ENCODE measurements at places on chromosomes 5 and 9. TPM values are rescaled to one million over a fixed set of nuclear protein-coding genes. Genes with fewer than 3 reads are reported as not detected.

DAB2 gene
- total RNA-seq = 227 TPM

NFIL3 gene
- total RNA-seq = 13.4 TPM

SLC9A3 gene
- total RNA-seq = 0.75 TPM

SPAG8 gene
- total RNA-seq = 1.7 TPM

DNM1 gene
- total RNA-seq = 36.0 TPM

PMPCA gene
- 79.2 TPM for total RNA-seq

FRRS1L gene
- total RNA-seq = not detected

ALDH7A1 gene
- 91.0 TPM for total RNA-seq

SLC6A7 gene
- not detected for total RNA-seq

HDAC3 gene
- total RNA-seq = 57.1 TPM

PCDHGA4 gene
- 3.4 TPM for total RNA-seq

SPINK4 gene
- total RNA-seq = not detected

DNA sequence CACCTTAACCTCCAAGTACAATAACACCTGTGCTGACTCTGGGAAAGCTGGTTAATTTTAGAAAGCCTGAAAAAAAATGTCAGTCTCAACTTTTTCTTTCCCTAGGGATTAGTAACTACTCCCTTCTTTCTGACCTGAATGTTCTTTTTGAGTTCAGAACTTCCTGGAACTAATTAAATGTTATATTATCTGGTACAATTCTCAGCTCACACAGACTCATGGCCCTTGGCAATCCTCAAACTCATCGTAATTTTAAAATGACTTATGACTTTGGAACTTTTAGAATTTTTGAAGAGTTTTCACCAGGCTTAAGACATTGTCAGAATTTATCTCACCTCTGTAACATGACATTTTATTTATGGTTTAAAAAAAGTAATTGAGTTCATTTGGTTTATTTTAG is 315.0 kb downstream of the FER start:
- DNase-seq = peak; percentile 6
- peaks cover 18% of the 10 kb centered on the region for H3K4me1 ChIP-seq
- H3K27ac ChIP-seq = peak overlapping the region; percentile 67
- no peak overlapping the region for H3K4me3 ChIP-seq
- H3K27me3 ChIP-seq = no peaks in the 10 kb centered on the region

DNA sequence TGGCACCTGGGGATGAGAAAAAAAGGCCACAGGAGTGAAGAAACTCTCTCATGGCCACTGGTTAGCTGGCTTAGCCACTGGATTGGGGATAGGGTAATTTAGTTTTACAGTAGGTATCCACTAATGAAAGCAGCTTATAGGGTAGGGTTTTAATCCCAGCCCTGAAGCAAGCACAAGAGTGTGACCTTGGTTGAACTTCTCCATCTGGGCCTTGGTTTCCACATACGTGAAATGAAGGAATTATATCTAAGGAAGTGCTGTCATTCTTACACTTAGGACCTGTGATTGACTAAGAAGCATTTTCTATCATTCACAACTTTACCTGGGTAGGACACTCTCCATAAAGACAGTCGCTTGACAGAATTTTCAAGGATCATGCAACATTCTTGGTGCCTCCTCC is 49.6 kb downstream of the FAT2 start:
- H3K36me3 ChIP-seq = no peaks in the 10 kb centered on the region
- peaks cover 14% of the 10 kb centered on the region for H3K27me3 ChIP-seq
- no peak overlapping the region for H3K4me3 ChIP-seq
- no peak overlapping the region for H3K27ac ChIP-seq

- DNase-seq = no peak
- H3K27me3 ChIP-seq = peaks cover 3% of the 10 kb centered on the region
- 0 out of 2 replicates have a peak, but pooled peaks cover 6% of the 10 kb centered on the region for H3K4me1 ChIP-seq
- no peak overlapping the region for H3K27ac ChIP-seq
- no peaks in the 10 kb centered on the region for H3K36me3 ChIP-seq
- no peak overlapping the region for H3K4me3 ChIP-seq
Observed at GRCh38 chr5:35096932-35097331, 49.2 kb upstream of the AGXT2 start.

DNA sequence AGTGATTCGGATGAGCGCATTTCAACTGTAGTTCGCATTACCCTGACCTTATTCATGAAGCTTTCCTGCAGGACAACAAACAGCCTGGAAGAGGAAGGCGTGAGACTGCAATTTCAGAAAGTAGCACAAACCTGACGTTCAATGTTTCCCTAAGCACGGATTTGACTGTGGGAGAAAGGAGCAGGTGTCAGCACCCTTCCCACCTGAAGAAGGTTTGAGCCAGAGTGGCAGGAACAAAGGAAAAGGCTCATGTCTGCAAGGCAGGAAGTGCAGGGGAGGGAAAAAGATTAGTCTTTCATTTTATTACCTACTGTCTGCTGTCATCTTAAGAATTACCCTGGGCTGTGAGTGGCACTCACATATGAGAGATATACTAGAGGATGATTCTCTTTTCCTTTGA is 114.0 kb downstream of the MED10 start:
- no peaks in the 10 kb centered on the region for H3K36me3 ChIP-seq
- H3K27ac ChIP-seq = no peak overlapping the region
- peaks cover 2% of the 10 kb centered on the region for H3K27me3 ChIP-seq
- no peaks in the 10 kb centered on the region for H3K4me1 ChIP-seq

- H3K27ac ChIP-seq = no peak overlapping the region
- H3K36me3 ChIP-seq = peaks cover 9% of the 10 kb centered on the region
- no peaks in the 10 kb centered on the region for H3K27me3 ChIP-seq
- H3K4me3 ChIP-seq = no peak overlapping the region
Observed at GRCh38 chr5:131767891-131768290, 28.9 kb downstream of the FNIP1 start.

DNA sequence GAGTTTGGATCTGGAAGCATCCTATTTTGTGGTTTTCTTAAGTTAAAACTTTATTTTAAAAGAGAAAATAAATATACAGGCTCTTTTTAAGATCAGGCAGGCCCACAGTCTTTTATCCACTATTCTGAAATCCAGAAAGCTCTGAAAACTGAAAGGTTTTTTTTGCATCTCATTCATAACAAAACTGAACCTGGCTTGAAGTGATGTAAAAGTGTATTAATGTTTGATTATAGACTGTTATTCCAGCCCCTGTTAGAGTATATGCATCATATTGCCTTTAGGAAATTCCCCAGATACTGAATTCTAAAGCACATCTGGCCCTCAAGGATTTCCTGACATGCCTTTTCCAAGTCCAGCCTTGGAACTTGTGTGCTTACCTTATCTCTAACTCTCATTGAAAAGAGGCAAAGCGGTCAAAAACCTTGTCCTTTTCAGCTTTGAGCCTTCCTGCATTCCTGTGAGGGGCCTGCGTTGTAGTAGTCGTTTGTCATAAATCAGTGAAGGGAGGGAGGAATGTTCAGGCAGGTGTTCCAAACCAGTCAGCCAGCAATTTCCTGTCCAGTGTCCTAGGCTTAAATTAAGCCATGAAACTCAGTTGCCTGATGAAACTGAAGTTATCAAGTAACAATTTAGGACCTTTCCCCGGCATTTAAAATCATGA is 110.4 kb downstream of the TLE4 start:
- no peak overlapping the region for H3K4me3 ChIP-seq
- H3K27ac ChIP-seq = peak overlapping the region; percentile 81
- no peak for DNase-seq
- peaks cover 52% of the 10 kb centered on the region for H3K36me3 ChIP-seq
- H3K4me1 ChIP-seq = peaks cover 70% of the 10 kb centered on the region

- no peak overlapping the region for H3K4me3 ChIP-seq
- DNase-seq = no peak
- no peak overlapping the region for H3K27ac ChIP-seq
- H3K36me3 ChIP-seq = no peaks in the 10 kb centered on the region
- H3K27me3 ChIP-seq = peaks cover 42% of the 10 kb centered on the region
Observed at GRCh38 chr5:77181596-77182304, 28.7 kb upstream of the PDE8B start.

GRCh38 chr5:95878417-95879323 is 56.1 kb upstream of the GLRX start:
- peak overlapping the region; percentile 82 for H3K27ac ChIP-seq
- peaks cover 54% of the 10 kb centered on the region for H3K4me1 ChIP-seq
- DNase-seq = no peak
- H3K4me3 ChIP-seq = peak overlapping the region; percentile 55

GRCh38 chr9:10649076-10649475 is 36.3 kb upstream of the PTPRD start:
- H3K36me3 ChIP-seq = no peaks in the 10 kb centered on the region
- no peak overlapping the region for H3K27ac ChIP-seq
- H3K27me3 ChIP-seq = no peaks in the 10 kb centered on the region
- DNase-seq = no peak
- H3K4me3 ChIP-seq = no peak overlapping the region

DNA sequence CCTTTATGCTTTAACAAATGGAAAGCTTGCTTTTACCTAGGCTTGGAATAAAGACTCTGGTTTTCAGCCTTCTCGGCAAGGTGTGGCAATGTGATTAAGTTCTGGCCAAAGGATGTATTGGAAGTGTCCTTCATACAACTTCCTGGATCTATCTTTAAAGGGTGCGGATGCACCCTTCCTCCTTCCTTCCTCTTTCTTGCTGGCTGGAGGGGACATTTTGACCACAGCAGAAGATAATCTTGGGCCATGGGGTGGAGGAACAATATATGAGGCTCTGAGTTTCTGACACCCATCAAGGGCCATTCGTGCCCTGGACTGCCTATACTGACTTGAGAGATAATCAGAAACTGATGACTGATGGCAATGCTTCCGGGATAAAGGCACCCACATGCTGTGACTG is 145.7 kb downstream of the ACER2 start:
- no peaks in the 10 kb centered on the region for H3K36me3 ChIP-seq
- peaks cover 2% of the 10 kb centered on the region for H3K27me3 ChIP-seq
- no peaks in the 10 kb centered on the region for H3K4me1 ChIP-seq
- no peak overlapping the region for H3K27ac ChIP-seq
- no peak for DNase-seq

DNA sequence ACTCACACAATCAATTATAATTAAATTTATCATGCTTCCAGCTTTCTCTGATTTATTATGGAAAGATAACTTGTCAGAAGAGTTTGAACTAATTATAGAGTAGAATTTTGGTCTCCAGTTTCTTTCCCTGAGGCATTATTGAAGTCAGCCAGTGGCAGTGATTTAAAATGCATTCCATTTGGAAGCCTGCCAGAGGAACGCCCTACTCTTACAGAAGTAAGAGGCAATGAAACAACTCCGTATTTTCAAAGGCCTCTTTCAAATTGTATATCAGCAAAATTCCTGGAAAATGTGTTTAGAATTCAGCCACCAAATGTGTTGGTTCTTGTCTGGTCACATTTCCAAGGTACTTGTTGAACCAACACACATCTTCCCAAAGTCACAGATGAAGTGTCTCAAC is 640.9 kb downstream of the SEMA5A start:
- H3K36me3 ChIP-seq = peaks cover 5% of the 10 kb centered on the region
- peak overlapping the region; percentile 60 for H3K27ac ChIP-seq
- no peaks in the 10 kb centered on the region for H3K27me3 ChIP-seq
- peak; percentile 76 for DNase-seq
- peak overlapping the region; percentile 22 for H3K4me3 ChIP-seq

GRCh38 chr5:126139086-126139485 is 284.1 kb upstream of the GRAMD2B start:
- peaks cover 10% of the 10 kb centered on the region for H3K4me1 ChIP-seq
- no peak overlapping the region for H3K27ac ChIP-seq
- no peak for DNase-seq
- H3K4me3 ChIP-seq = no peak overlapping the region

- H3K36me3 ChIP-seq = peaks cover 5% of the 10 kb centered on the region
- H3K27me3 ChIP-seq = peaks cover 5% of the 10 kb centered on the region
- peak overlapping the region; percentile 87 for H3K4me3 ChIP-seq
- peak overlapping the region; percentile 96 for H3K27ac ChIP-seq
- peaks cover 49% of the 10 kb centered on the region for H3K4me1 ChIP-seq
Observed at GRCh38 chr9:129568560-129569501, 52.1 kb downstream of the C9orf50 start.

GRCh38 chr5:118614731-118615456 is 373.5 kb downstream of the DTWD2 start:
- DNase-seq = no peak

GRCh38 chr9:99387431-99387830 is 165.3 kb downstream of the SEC61B start:
- H3K27ac ChIP-seq = peak overlapping the region; percentile 69
- peaks cover 3% of the 10 kb centered on the region for H3K27me3 ChIP-seq
- peak overlapping the region; percentile 11 for H3K4me3 ChIP-seq
- peaks cover 34% of the 10 kb centered on the region for H3K4me1 ChIP-seq

GRCh38 chr9:132586830-132587591 is 4.6 kb downstream of the BARHL1 start:
- H3K4me1 ChIP-seq = peaks cover 8% of the 10 kb centered on the region
- H3K27me3 ChIP-seq = peaks cover 69% of the 10 kb centered on the region
- no peak for DNase-seq
- no peak overlapping the region for H3K4me3 ChIP-seq
- H3K36me3 ChIP-seq = peaks cover 4% of the 10 kb centered on the region

- H3K27me3 ChIP-seq = peaks cover 17% of the 10 kb centered on the region
- DNase-seq = no peak
- H3K4me3 ChIP-seq = no peak overlapping the region
- H3K27ac ChIP-seq = no peak overlapping the region
Observed at GRCh38 chr5:38589629-38590028, 33.2 kb upstream of the LIFR start.

- no peak for DNase-seq
- H3K27me3 ChIP-seq = peaks cover 19% of the 10 kb centered on the region
- H3K27ac ChIP-seq = no peak overlapping the region
- no peak overlapping the region for H3K4me3 ChIP-seq
- H3K4me1 ChIP-seq = no peaks in the 10 kb centered on the region
Observed at GRCh38 chr5:127650649-127651048, 1.8 kb downstream of the CTXN3 start.

DNA sequence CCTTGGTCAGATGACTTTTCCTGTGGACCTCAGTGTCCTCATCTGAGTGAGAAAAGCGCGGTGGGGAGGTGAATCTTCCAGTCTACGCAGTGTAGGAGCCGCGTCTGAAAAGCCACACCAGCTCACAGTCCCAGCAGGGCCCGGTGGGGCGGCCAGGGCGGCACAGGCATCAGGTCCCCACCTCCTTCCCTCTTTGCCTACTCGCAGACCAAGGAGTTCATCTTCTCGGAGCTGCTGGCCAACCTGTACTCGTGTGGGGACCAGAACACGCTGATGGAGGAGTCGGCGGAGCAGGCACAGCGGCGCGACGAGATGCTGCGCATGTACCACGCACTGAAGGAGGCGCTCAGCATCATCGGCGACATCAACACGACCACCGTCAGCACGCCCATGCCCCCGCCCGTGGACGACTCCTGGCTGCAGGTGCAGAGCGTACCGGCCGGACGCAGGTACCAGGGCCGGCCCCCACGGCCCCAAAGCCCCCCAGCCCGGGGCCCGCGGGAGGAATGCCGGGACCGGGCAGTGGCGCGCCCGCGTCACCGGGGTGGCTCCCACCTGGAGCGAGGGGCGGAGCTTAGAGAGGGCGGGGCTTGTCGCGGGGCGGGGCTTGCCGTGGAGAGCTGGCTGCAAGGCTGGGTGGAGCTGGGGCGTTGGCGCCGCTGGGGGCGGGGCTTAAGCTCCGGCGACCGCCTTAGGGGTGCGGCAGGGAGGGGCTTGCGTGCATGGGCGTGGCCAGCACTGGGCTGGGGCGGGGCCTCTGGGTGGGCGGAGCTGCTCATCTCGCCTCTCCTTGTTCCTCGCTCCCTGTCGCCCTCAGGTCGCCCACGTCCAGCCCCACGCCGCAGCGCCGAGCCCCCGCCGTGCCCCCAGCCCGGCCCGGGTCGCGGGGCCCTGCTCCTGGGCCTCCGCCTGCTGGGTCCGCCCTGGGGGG is 25.6 kb downstream of the GOLGA2 start:
- no peak overlapping the region for H3K27ac ChIP-seq
- H3K4me1 ChIP-seq = peaks cover 28% of the 10 kb centered on the region
- peaks cover 23% of the 10 kb centered on the region for H3K36me3 ChIP-seq
- peaks cover 5% of the 10 kb centered on the region for H3K27me3 ChIP-seq

- H3K4me1 ChIP-seq = peaks cover 43% of the 10 kb centered on the region
- no peaks in the 10 kb centered on the region for H3K36me3 ChIP-seq
- H3K4me3 ChIP-seq = peak overlapping the region; percentile 86
- peak overlapping the region; percentile 27 for H3K27ac ChIP-seq
- DNase-seq = peak; percentile 78
Observed at GRCh38 chr9:14320271-14321181, 6.6 kb upstream of the NFIB start.

All from HFFc6 (cell line).